Osteoblast (primary cell): ENCODE measurements at places on chromosomes 3 and 15. TPM values are rescaled to one million over a fixed set of nuclear protein-coding genes. Genes with fewer than 3 reads are reported as not detected.

DNA sequence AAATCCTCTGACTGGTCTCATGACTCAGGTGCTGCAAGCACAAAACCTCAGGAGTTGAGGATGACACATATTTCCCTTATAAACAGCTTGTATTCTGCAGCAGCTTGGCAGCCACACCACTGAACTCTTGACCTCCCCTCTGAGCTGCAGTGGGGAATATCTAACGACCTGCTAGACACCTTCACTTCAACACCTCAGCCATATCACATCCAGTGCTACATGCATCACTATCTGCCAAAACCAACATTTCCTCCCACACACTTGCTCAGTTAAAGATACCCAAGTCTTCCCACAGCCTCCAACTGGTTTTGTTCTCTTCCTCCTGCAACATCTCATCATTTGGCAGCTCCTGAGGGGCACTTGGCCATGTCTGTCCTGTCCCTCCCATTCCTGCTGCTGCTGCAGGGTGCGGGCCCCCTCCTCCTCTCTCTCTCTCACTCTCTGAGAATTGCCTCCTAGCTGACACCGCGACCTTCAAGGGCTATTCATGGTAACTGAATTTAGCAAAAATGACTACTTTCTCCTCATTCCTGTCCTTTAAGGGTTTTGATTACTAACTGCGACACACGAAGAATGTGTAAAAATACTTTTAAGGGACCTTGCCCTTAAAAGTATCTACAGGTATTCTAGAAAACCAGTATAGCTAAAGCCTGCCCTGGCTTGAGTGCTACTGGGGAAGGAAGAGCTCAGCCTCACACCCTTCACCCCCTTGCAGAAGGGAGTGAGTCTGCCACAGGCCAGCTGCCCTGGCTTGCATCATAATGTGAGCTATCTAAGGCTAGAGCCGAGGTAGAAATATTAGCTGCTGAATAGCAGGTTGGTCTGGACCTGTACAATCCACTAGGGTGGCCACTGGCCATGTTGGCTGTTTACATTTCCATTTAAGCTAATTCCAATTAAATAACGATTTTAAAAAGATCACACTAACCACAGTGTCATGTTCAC, 5.0 kb upstream of the CCR9 start:
- H3K4me1 ChIP-seq: peaks cover 5% of the 10 kb centered on the region
- H3K36me3 ChIP-seq: no peaks in the 10 kb centered on the region
- no peak overlapping the region for H3K4me3 ChIP-seq

DNA sequence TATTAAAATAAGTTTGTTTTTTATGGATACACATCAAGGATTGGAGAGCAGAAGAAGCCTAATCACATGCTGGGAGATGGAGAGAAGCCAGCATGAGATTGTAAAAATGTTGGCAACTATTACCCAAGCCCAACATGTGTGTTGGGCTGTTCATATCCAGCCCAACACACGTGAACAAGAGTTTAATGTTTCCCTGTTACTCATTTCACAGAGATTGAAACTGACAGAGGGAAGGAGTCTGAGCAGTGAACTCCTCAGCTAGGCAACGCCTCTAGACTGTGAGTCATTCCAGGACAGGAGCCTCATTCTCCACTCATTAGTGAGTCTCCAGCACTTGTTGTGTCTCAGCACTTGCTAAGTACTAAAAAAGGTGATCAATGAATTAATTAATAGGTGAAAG, 43.2 kb upstream of the CMSS1 start:
- no peak overlapping the region for H3K4me3 ChIP-seq
- H3K27ac ChIP-seq: no peak overlapping the region
- H3K27me3 ChIP-seq: no peaks in the 10 kb centered on the region
- H3K36me3 ChIP-seq: peaks cover 29% of the 10 kb centered on the region
- H3K4me1 ChIP-seq: peaks cover 44% of the 10 kb centered on the region

GRCh38 chr3:34264337-34265041, 466.1 kb downstream of the PDCD6IP start:
- no peaks in the 10 kb centered on the region for H3K36me3 ChIP-seq
- H3K4me3 ChIP-seq: no peak overlapping the region
- DNase-seq: no peak
- H3K27me3 ChIP-seq: no peaks in the 10 kb centered on the region
- H3K27ac ChIP-seq: no peak overlapping the region

DNA sequence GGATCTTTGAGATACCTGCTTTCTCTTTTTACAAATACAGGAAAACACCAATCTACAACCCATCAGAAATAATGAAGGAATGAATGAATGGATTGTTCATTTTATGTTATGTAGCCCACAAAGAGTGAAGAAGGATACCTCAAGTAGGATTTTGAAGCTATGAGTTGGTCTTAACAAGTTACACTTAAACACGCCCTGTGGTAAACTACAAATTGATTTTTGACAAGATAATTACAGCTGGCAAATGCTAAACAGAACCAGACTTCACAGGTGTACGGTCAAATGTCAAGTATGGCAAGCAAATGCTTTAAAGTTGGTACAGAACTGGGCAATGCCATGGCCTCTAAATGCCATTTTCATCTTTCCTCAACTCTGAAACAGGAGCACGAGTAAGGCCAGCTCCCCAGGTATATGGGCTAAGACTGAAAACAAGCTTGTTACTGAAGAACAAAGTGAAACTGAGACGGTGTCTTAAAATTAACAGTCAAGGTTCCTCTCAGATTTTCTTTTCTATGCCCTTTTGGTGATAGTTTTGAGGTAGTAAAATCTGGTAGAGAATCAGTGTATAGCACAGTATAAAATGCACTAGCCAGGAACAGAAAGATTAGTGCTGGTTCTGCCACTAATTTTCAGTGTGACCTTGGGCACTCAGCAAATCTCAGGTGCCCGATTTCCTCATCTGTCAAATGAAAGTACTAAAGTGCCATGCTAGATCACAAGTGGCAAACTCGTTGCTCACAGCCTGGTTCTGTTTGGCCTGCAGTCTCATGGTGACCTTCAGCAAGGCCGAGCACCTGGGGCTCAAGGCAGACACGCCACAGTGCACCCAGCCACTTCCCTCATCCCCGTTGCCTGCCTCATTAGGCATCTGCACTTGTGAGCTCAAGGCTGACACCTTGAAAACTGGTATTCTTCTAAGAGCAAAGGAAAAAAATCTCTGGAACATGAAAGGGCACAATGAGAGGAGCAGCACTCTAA, 9.5 kb downstream of the RUVBL1 start:
- H3K27ac ChIP-seq: no peak overlapping the region
- H3K4me3 ChIP-seq: no peak overlapping the region
- no peaks in the 10 kb centered on the region for H3K27me3 ChIP-seq
- peaks cover 24% of the 10 kb centered on the region for H3K4me1 ChIP-seq
- peaks cover 16% of the 10 kb centered on the region for H3K36me3 ChIP-seq
- no peak for DNase-seq

SLC22A13 gene
- total RNA-seq: 0.29 and 0.36 TPM in 2 replicates

GAP43 gene
- 2.1 and 3.6 TPM in 2 replicates for total RNA-seq
